CD4-positive, alpha-beta T cell treated with Interleukin-6 at 100 ng/mL for 8 hours (primary cell): ENCODE measurements at places on chromosomes 12 and 14.

DNA sequence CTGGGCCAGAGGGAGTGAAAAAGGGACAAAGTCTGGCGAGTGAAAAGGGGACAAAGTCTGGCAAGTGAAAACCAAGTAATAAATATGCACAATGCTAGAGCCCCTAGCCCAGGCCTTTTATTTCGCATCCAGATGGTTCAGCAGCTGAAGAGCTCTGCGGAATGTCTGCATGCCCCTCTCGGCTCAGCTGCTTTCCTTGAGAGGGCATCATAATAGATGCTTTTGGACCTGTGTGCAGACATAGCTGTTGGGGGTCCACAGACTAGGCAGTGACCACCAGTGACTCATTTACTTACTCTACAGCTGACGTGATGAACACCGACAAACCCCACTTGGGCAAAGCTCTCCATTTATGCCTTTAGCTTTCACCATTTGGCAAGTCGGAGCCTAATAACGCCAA is 4.3 kb downstream of the NIN start:
- DNase-seq: no peak

GRCh38 chr12:113130457-113131135 is 5.0 kb downstream of the RASAL1 start:
- no peak for DNase-seq

- DNase-seq: no peak
These were observed 4.8 kb downstream of the ASCL4 start for GRCh38 chr12:107779077-107779831.

DNA sequence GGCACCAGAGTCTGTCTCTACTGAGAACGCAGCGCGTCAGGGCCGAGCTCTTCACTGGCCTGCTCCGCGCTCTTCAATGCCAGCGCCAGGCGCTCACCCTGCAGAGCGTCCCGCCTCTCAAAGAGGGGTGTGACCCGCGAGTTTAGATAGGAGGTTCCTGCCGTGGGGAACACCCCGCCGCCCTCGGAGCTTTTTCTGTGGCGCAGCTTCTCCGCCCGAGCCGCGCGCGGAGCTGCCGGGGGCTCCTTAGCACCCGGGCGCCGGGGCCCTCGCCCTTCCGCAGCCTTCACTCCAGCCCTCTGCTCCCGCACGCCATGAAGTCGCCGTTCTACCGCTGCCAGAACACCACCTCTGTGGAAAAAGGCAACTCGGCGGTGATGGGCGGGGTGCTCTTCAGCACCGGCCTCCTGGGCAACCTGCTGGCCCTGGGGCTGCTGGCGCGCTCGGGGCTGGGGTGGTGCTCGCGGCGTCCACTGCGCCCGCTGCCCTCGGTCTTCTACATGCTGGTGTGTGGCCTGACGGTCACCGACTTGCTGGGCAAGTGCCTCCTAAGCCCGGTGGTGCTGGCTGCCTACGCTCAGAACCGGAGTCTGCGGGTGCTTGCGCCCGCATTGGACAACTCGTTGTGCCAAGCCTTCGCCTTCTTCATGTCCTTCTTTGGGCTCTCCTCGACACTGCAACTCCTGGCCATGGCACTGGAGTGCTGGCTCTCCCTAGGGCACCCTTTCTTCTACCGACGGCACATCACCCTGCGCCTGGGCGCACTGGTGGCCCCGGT is at the start of gene PTGDR:
PTGDR (plus strand) TSS at position 198 of the 778 bp plus-strand sequence; CDS start at position 315, 117 bp downstream.
- DNase-seq: peak; percentile 37

DNA sequence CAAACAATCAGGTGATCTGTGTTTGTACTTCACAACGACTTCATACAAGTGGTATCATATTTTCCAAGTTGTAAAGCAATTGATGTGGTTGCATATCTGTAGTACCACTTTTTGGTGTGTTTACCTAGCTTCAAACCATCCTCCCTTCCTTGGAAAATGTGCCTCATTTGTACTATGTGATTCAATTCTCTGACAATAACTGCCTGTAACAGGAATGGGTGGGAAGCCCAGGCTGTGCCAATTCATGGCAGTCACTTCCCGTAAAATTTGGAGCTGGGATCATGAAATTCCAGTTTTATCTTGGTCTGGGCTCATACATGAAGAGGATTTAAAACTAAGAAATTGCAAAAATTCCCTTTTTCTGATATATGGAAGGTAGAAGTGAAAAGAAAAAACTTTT is 250.1 kb downstream of the DIO2 start:
- no peak for DNase-seq

DNA sequence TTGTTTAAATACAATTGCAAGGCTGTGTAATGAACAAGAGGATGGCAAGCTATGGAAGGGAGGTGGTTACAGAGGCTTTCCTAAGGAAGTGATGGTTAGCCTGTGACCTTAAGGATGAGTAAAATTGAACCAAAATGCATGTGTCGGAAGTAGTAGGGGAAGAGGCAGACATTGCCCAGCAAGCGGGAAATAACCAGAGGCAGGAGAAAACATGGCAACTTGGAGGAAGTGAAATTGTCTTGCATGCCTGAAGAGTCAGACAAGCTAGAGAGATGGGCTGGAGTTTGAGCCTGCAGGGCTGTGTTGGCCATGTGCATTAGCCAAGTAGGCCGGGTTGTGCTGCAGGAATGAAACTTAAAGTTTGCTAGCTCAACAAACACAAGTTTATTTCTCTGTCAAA is 96.2 kb downstream of the BTG1 start:
- DNase-seq: no peak
